ELF-1 (cell line): ENCODE measurements at places on chromosomes 3 and 15.

DNA sequence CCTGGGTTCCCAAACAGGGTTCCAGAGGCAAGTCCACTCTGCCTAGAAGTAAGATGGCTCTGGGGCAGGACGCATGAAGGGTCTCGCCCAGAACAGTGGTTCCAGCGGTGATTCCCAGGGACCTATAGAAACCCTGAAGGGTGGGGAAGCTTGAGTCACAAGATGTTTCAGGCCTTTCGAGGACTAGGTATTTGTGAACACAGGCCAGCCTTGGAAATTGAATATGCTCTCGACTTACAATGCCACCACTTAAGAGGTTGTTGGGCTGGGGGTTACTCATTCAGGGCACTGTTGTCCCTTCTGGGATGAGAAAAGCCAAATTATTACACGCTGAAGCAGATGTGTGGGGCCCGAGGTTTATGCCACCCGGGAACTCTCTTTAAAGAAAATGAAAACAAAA, 152.0 kb downstream of the TJP1 start:
- no peak for DNase-seq

- no peak for DNase-seq
Observed at GRCh38 chr3:114231616-114232015, 5.8 kb downstream of the ZNF80 start.

- DNase-seq = no peak
Observed at GRCh38 chr15:32799936-32800535, 82.2 kb downstream of the GREM1 start.

DNA sequence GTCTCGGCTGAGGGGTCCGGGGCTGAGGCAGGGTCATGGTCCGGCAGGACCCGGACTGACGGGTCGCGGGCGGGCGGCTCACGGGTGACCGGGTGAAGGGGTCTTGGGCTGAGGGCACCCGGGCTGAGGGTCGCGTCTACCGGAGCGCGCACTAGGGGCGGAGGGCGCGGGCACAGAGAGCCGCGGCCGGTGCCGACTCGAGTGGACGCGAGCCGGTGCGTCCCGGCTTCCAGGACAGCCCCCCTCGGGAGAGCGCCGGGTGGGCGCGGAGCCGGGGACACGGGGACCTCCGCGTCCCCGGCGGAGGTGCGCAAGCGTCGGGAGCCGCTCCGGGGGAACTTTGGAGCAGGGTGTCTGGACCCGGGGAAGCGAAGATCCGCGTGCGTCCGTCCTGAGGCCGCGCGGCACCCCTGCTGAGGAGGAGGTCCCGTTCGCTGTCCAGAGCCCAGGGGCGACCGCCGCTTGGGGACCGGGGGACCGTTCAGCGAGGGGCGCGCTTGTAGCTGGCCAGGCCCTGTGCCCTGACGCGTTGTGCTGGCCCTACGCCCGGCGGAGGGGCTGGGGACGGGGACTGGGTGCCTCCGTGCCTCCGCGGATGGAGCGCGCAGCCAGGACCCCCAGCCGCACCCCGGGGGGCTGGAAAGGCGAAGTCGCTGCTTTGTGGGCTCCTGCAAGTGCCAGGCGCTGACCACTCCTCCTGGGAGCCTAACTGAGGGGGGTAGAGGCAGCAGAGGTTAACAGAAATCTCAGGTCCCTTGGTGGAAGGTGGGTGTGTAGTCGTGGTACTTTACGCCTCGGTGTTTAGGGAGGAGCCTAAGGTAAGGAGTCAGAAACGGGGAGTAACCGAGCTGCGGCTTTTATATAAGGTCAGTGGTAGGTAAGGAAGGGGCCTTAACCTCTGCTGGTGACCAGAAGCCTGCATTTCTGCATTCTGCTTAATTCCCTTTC, at the start of gene PPARG:
TSS of gene PPARG (plus strand) at position 889 of the 948 bp plus-strand sequence. CDS start 90,642 bp downstream, outside the sequence.
- peak; percentile 63 for DNase-seq

- DNase-seq = peak; percentile 86
Observed at GRCh38 chr3:42264399-42265058, 1.5 kb downstream of the CCK start.

GRCh38 chr15:65902373-65902772, 33.1 kb downstream of the RAB11A start:
- DNase-seq = peak; percentile 85

GRCh38 chr3:17949101-17949500, 206.7 kb upstream of the TBC1D5 start:
- DNase-seq = no peak

DNA sequence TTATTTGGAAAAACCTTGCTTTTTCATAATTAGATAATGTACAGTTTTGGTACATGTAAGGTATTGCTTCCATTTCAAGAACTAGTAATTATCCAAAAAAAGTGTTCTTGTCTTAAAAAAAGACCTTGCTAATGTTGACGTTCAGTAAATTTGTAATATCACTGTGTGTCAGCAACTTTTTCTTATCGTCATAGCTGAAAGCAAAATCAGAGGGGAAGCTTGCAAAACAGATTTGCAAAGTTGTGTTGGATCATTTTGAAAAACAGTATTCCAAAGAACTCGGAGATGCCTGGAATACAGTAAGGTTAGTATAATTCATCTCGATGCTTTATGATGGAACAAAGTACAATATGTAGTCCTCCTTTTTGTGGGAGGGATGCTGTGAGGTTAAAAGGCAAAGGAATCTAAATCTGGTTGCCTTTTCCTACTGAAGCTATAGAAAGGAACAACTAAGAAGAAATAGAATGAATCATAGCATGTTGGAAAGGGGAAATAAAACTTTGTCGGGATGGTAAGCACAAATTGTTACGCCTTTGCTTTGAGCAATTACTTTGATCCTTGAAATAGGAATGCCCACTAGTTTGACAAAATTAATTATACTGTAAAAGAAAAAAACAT, 1.5 kb downstream of the NSUN3 start:
- no peak for DNase-seq

GRCh38 chr15:78976691-78977090, 31.8 kb upstream of the CTSH start:
- DNase-seq = no peak

DNA sequence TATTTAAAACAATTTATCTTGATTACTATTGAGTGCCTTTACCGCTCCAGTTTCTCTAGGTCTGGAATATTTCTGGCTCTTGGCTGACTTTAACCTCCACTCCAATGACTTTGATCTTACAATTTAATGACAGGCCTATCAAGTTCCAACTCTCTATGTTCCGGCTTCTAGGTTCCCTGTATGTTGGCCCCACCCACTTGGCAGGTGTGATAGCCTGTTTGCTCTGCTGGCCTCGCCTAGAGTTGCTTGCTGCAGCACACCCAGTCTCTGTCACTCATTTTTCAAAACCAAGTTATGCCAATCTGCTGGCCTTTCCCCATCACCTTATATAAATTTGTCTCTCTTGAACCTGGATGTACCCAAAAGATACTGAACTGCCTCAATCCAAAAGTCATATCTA, 428.0 kb downstream of the ROBO1 start:
- DNase-seq = no peak

- DNase-seq = no peak
Observed at GRCh38 chr3:198022604-198023003, 62.6 kb downstream of the LMLN start.

- peak; percentile 83 for DNase-seq
Observed at GRCh38 chr3:124586126-124587052, 143.9 kb upstream of the UMPS start.

- DNase-seq = no peak
Observed at GRCh38 chr3:177110895-177111294, 86.4 kb downstream of the TBL1XR1 start.

DNA sequence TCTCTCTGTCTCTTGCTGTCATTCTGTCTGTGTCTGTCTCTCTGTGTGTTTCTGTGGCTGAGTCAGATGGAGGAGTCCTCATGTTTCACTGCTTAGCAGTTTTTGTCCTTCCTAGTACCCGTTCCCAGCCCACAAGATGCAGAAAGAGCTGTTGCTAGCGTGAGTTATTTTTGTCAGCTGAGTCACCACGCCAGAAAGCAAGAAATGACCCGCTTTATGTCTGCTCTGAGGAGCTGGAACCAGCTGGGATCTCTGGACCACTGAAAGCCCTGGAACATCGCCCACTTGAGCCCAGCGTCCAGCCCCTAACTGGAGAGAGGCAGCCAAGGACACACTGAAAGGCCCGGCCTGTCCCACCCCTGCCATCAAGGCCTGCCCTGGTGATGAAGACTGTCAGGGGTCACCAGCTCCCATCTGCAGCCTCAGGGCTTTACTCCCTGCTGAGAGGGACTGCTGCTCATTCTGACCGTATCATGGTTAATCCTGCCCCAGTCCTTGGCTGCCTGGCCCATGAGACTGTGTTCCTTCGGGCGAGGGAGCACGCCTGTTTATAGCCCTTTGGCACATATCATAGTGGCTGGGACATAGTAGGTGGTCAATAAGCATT, 101.7 kb upstream of the TPM1 start:
- DNase-seq = peak; percentile 44

GRCh38 chr3:66454464-66454859, 46.4 kb downstream of the LRIG1 start:
- DNase-seq = no peak

GRCh38 chr15:59148153-59148833, 43.3 kb downstream of the CCNB2 start:
- DNase-seq = no peak

DNA sequence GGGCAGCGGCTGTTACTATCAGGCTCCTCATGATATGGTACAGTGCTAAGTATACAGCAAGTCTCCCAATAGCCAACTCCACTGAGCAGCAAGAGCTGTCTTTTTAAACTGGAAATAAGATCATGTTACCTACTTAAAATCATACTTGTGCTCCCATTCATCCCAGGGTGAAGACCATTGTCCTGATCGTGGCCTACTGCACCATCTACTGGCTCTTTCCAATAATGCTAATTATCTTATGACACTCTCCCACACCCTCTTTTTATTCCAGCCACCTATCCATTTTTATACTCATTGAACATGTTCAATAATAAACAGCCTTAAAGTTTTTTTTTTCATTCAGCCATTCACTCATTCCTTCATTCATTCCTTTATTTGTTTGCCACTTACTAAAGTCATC, 117.7 kb downstream of the GBE1 start:
- no peak for DNase-seq

DNA sequence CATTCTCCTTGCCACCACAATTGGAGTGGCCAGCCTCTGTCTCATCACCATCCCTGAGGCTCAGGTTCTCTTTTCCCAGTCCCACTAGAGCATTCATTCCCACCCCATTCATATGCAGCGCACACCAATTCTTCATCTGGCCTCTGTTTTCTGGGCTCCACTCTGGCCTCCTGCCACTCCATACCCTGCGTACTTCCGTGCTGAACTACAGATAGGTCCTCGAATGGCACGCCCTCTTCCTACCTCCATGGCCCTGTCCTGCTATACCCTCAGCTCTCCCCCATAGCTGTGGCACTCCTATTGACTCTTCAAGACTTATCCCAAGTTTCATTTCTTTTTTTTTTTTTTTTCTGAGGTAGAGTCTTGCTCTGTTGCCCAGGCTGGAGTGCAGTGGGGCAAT, 25.9 kb downstream of the PAQR5 start:
- DNase-seq = no peak

DNA sequence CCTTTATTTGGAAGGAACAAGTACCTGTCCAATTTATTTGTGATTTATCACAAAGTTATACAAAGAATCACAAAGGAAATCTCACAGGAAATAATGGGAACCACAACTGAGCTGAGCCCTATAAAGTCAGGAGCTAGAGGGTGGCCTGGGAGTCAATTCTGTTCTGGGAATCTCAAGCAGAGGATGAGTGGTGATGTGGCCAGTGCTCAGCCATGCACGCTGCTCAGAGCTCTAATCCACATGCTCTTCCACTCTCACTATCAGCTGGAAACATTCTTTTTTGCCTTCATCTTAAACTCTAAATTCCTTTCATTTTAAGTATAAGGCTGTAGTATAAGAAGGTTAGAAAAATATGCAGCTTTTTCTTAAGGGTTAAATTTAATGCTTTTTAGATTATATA, 36.6 kb downstream of the UACA start:
- no peak for DNase-seq

GRCh38 chr3:117843356-117843755, 1133.8 kb downstream of the TUSC7 start:
- no peak for DNase-seq

GRCh38 chr3:100231668-100232067, 29.1 kb upstream of the TBC1D23 start:
- DNase-seq = no peak

- DNase-seq = no peak
Observed at GRCh38 chr3:74613521-74614106, 845 bp downstream of the CNTN3 start.

GRCh38 chr15:63389902-63390670, 8.4 kb upstream of the CA12 start:
- no peak for DNase-seq

DNA sequence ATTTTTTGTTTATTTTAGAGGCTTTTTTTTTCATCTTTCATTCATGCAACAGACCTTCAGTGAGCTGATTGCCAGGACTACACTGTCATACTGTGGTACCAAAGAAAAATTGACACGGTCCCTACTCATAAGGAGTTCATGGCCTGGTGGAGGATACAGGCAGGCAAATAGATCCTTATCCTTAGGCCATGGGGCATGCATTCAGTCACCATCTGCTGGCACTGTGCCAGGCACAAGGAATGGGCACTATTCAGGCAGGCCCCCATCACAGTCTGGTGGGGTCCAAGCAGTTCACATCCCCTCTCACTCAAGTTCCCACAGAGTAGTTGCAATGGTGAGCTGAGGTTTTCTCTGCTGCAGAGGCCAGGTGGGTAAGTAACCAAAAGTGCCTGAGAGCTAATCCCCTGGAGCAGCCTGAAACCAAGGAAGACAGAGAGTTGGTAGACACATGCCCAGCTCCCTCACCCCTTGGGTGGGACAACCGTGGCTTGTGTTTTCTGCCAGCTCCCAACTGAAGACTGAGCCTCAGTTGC, 17.3 kb downstream of the CISH start:
- DNase-seq = no peak

DNA sequence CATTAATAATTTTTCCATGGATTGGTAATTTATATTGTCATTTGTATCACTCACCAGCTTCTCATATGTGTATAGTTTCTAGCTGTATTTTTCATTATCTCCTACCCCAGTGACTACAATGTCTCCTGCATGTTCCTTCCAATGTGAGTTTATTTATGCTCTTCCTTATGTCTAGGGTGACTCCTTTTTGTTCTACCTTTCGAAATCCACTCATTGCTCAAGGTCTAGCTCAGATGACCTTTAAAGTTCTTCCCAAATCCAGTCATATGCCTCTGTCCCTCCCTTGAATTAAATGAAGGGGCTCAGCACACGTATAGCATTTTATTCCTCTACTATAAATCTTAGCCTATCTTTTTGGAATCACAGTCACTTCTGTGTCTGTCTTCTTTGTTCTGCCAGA, 53.0 kb downstream of the TMEM45A start:
- DNase-seq = no peak

GRCh38 chr3:10762611-10763247, 53.3 kb upstream of the SLC6A11 start:
- no peak for DNase-seq

- DNase-seq = no peak
Observed at GRCh38 chr3:139541532-139542288, 2.2 kb upstream of the RBP1 start.

- DNase-seq = peak; percentile 16
Observed at GRCh38 chr3:56357266-56357665, 111.0 kb downstream of the ERC2 start.
